Stimulated activated naive CD8-positive, alpha-beta T cell treated with anti-CD3 and anti-CD28 coated beads, Interleukin-15, Interleukin-2, amounts not matched to agents 100 U/mL and 50 U/mL, for 24 hours (primary cell): ENCODE measurements at places on chromosomes 11 and 22.

- DNase-seq = no peak
Observed at GRCh38 chr22:42905702-42906183, 48.7 kb upstream of the ARFGAP3 start.

DNA sequence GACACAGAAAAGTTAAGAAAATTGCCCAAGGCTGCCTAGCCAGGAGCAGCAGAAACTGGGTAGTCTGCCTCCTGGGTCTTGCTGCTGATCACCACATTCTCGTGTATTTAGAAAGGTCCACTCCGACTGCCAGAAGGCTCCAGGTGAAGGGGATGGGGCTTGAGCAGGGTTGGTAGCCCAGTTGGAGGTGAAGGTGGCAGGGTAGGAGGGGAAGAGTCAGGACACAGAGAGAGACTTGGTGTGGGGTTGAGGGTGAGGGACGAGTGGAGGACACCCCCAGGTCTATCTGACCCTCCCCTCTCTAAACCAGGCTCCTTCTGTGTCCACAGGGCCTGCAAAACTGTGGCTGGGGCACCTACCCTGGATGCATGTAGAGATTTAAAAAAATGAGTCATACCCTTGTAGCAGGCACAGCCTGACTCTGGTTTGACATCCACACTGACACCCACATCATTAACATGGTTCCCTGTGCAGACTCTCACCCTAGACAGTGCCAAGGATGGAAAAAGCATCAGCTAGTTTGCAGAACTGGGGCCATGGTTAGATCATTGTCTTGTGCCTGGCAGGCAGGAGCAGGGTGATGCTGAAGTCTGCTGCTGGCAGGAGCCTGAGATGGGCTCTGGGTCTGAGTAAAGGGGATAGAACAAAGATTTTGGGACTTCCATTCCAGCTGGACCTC, 273.2 kb downstream of the TENM4 start:
- no peak for DNase-seq

GRCh38 chr11:58446294-58446693, 4.3 kb upstream of the OR5B12 start:
- no peak for DNase-seq

DNA sequence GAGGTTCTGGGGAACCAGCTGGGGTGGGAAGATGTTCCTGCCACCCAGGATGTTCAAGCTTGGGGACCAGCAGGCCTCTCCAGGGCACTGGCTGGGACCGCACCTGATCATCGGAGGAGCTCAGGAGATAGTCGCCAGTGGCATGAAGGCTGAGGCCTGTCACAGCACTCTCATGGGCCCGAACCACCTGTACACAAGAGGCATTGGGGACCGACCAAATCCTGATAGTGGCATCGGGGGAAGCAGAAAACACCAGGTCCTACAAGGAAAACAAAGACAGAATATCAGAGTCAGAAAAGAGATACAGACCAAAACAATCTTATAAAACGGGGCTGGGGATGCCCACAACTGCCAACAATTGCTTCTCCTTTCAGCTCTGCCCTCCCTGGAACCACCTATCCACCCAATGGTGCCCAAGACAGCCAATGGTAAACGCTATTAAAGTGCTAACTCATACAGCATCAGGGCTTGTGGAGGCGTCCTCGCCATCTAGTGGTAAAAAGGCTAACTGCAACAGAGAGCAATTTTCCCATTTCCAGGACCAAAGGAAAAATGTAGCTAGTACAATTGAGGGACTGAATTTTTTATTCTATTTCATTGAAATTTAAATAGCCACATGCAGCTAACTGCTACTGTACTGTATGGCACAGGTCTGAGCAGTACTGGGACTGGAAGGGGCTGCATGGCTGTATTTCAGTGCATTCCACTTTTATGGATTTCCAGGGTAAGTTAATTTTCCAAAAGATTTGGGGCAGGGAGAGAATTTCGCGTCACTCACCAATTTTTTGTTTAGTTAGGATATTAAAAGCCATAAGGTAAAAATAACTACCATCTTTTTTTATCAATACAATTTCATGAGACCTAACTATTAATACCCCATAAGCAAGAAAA, 7.1 kb downstream of the PRPF19 start:
- DNase-seq = no peak

DNA sequence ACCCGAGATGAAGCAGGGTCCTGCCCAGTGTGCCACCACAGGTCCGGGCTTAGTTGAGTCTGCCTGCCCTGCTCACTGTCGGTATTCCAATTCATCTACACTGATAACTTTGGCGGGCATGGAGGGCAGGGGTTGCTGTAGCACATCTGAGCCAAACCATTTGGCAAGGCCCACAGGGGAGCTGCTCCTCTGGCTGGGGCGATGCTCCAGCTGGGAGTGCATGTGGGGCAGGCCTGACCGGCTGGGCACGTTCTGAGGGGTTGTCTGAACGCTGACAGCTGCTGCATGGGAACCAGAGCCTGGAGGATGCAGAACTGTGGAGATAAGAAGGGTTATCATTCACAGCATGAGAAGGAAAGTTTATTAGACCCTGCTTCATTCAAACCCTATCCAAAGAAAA, 40.4 kb downstream of the DRG1 start:
- no peak for DNase-seq

DNA sequence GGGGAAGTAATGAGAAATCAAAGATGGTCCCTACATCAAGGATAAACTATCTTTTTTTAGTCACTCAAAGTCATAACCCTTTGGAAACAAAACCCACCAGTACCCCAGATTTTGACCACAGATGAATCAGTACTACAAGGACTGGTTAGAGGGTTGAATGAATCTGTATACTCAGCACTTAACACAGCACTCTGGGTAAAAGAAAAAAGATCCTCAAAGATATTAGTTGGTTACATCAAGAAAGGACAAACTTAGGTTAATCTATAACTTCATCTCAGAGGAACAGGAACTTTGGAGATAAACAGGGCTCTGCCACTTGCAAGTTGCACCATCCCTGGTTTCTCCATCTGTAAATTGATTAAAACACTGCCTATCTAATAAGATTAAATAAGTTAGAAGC, 18.8 kb downstream of the SC5D start:
- no peak for DNase-seq

- DNase-seq = peak; percentile 53
Observed at GRCh38 chr11:73350908-73351636, 25.1 kb upstream of the RELT start.

DNA sequence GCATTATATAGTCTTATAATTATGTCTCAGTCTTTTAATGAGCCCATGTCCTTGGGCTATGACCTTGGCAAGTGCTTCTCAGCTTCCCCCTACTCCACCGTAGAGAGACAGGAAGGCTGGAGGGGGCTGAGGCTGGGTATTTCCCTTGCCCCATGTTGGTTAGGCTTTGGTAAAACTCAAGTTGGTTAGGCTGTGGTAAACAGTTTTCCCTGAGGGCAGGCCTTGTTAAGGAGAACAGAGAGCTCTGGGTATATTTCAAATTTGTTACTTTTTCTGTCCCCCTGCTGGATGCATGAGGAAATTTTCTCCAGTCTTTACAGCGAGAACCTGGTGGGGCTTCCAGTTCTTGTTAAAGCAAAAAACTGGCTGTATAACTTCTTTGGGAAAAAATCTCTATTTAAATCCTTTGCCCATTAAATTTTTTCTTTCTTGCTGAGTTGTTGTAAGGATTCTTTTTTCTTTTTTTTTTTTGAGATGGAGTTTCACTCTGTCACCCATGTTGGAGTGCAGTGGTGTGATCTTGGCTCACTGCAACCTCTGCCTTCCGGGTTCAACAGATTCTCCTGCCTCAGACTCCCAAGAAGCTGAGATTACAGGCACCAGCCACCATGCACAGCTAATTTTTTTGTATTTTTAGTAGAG, 12.2 kb upstream of the DCHS1 start:
- DNase-seq = peak; percentile 48

DNA sequence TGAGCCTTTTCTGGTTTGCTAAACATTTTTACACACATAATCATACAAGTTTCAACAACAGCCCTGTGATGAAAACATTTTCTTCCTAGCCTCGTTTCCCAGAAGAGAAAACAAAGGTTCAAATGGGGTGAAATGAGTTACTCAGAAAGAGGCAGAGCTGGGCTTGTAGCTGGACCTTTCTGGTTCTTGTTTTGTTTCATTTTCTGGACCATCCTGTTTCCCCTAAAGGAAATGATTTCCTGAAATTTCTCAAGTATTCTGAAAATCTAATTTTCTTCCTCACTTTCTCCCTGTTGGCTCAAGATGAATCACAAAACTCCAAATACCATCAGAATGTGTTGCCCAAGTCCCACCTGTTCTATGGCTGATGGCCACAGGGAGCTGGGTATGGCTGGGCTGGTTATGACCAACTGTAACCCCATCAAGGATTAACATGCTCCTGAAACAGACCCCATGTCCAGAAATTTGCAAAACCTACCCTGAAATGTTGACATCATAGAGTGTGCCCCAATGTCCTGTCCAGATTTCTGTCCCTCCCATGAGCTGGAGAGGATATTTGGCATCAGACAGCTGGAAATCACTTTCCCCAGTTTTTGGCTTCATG, 6.7 kb upstream of the APOL4 start:
- DNase-seq = no peak

- DNase-seq = no peak
Observed at GRCh38 chr22:35202376-35202775, 54.9 kb upstream of the HMGXB4 start.

DNA sequence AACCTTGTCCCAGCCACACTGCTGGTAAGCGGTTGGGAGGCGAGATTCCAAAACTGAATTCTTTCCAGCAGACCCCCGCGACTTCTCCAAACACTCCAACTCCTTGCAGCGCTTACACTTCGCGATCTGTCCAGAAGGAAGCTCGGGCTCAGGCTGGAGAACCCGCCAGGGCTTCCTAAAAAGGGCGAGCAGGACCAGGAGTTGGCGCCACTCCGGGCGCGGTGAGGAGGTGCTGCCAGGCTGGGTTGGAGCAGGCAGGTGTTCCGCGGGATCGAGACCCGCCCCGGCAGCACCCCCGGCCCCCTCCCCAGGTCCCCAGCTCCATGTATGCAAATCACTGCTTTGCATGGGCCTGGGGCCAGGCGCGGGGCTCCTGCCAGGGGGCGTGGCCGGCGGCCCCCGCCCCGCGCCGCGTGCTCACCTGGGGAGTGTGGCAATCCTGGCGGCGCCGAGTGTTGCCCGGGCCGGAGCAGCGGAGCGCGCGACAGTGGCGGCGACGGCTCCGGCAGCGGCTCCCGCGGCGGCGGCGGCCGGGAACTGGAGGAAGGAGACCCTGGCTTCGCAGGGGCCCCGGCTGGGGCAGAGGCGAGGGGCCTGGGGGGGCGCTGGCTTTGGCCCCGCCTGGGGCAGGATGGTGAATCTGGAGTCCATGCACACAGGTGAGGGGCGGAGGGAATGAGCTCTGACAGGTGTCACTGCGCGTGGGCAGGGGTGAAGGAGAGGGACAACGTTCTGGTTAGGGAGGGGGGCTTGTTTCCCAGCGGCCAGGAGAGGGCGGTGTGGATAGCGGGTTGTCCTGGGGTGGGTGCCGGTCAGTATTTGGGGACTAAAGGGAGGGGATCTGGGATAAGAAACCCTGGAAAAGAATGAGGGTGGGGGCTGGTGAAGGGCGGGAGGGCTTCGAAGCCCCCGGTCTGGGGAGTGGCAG, at the start of gene POU2F3:
Gene POU2F3, plus strand, starts transcription at position 428 of the 928 bp plus-strand sequence. Its CDS starts 204 bp downstream, at position 632.
- DNase-seq = peak; percentile 15

GRCh38 chr11:95157824-95158223, 68.2 kb downstream of the ENDOD1 start:
- no peak for DNase-seq

GRCh38 chr11:2512431-2513407, 67.9 kb downstream of the KCNQ1 start:
- DNase-seq = no peak

DNA sequence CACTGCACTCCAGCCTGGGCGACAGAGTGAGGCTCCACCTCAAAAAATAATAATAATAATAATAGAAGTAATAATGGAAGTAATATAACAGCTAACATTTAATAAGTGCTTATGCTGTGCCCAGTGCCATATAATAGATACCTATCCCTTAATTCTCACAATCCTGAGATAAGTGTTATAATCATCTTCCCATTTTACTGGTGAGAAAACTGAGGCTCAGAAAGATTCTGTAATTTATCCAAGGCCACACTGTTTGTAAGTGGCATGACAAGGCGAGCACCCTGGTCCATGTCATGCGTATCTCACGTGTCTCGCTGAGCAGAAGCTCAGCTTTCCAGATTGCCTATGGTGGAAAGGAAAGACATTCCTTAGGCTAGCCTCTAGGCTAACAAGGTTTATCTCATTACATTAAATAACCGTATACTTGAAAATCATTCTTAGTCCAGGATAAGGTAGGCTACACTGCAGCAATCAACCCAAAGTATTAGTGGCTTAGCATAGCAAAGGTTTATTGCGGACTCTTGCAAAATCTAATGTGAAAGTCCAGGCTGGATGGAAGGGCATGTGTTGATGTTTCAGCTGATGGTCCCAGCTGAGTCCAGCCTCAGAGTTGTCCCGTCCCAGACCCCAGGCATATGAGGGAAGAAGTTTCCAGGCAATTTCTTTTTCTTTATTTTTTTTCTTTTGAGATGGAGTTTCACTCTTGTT, 15.0 kb upstream of the LDLRAD3 start:
- no peak for DNase-seq

GRCh38 chr22:50224071-50224470, 20.8 kb downstream of the TUBGCP6 start:
- DNase-seq = no peak

DNA sequence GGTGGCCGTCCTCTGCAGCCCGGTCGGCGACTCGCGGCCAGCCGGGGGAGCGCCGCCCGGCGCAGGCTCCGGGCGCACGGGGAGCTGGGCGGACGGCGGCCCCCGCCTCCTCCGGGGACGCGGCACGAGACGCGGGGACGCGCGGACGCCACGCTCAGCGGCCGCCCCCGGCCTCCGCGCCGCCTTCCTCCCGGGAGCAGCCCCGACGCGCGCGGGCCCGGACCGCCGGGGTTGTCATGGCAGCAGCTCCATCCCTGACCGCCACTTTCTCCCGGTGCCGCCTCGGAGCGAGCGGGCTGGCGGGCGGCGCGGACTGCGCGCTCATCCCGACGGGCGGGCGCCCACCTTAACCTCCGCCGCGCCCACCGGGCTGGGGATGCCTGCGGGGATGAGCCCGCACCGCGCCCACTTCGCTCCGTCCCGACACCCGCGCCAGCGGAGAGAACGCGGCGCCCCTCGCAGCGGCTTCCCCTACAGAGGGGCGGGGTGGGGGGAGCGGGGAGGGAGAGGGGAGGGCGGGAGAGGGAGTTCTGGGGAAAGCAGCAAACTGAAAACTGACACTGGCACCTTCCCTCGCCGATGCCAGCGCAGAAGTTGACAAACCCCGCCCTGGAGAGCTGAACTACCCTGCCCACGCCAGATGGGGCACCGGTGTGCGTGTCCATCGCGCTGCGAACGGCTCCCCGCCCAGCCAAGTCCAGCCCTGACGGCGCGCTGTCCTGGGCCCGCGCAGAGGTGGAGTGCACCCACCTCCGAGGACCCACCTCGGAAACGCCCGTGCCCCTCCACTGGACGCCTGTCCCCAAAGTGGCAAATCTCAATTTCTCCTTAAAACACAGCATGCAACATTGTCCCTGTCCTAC, 588.4 kb downstream of the OPCML start:
- DNase-seq = no peak

- no peak for DNase-seq
Observed at GRCh38 chr22:37018815-37019308, 385 bp downstream of the TST start.

GRCh38 chr11:95337972-95338429, 107.0 kb upstream of the SESN3 start:
- DNase-seq = no peak

DNA sequence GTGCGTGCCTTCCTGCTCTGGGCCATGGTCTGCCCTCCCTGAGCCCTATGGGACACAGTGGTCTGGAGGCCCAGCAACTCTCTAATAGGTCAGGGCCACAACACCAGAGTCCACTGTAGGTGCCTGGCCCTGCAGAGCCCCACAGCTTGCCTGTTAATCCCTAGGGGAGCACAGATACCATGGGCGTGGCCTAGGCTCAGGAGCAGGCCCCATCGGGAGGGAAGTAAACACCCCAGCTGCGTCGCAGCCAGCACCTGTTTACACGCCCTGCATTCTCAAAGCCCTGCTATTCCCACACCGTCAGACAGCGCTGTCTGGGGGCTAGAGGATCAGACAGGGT, 2.5 kb downstream of the KCTD17 start:
- no peak for DNase-seq
